HFFc6 (cell line): ENCODE measurements at places on chromosomes 5 and 9.

DNA sequence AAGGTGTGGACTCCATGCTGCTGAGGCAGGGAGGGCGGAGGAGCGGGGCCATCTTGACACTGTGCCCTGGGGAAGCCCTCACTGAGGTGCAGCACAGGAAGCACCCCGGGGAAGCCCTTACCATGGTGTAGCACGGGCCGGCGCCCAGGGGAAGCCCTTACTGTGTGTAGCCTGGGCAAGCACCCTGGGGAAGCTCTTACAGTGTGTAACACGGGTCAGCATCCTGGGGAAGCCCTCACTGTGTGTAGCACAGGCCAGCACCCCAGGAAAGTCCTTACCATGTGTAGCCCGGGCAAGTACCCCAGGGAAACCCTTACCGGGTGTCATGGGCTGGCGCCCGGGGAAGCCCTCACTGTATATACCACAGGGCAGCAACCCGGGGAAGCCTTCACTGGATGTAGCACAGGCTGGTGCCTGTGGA is 62.6 kb upstream of the ZNF354B start:
- no peak for DNase-seq

GRCh38 chr9:97511655-97512427 is 10.4 kb downstream of the TMOD1 start:
- no peak for DNase-seq

DNA sequence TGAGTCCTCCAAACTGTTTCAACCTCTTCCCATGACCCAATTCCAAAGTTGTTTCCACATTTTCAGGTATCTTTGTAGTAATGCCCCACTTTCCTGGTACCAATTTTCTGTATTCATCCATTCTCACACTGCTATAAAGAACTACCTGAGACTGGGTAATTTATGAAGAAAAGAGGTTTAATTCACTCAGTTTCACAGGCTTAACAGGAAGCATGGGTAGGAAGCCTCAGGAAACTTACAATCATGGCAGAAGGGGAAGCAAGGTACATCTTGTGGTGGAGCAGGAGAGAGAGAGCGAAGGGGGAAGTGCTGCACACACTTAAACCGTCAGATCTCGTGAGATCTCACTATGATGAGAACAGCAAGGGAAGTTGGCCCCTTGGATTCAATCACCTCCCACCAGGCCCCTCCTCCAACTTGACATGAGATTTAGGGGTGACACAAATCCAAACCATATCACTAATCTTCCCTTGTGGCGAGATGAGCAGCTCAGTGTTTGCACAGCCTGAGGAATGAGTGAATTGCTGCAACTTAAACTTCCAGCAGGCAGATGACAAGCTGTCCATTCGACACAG is 42.9 kb downstream of the TRIP13 start:
- DNase-seq, result no peak

- peak; percentile 72 for DNase-seq
Observed at GRCh38 chr9:70081120-70081495, 37.5 kb downstream of the MAMDC2 start.

GRCh38 chr5:35114698-35115097 is 66.9 kb upstream of the AGXT2 start:
- DNase-seq, result no peak

DNA sequence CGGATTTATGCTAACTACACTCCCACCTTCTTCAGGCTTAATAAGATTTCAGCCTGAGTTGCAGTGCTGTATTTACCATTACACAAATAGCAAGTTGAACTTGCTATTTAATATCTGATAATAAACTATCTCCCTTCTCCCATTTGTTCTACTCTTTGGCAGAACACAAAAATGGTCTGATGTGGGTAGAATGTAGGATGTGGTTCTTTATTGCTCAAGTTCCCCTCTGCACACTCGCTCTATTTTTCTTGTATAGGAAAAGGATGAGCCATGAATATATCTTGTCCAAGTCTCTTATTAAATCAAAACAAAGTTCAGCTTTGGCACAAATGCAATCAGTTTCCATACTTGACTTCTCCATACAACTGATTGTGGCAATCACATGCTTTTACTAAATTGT is 37.2 kb upstream of the KIF2A start:
- DNase-seq, result no peak
